Spinal cord (tissue), 10 donors: ENCODE measurements at places on chromosomes 5 and 9. TPM values are rescaled to one million over a fixed set of nuclear protein-coding genes. Genes with fewer than 3 reads are reported as not detected.

GRCh38 chr5:107320846-107321245, 349.9 kb downstream of the EFNA5 start:
- DNase-seq: no peak

DNA sequence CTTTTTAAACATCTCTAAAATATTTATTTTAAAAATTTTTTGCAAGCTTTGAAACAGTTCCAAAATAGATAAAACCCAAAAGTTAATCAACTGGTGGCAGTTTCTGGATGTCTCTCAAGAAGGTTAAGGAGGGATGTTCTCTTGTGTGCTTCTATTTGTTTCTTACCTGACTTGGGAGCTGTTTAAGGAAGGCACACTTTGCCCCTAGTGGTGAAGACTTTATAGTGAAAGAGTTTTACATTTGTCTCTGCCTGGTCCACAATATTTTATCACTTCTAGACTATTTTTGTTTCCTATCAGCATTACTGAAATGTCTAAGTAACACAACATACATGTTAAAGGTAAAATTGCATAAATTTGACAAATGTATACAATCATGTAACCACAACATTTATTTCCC, 552.8 kb downstream of the SEMA5A start:
- DNase-seq: no peak

DNA sequence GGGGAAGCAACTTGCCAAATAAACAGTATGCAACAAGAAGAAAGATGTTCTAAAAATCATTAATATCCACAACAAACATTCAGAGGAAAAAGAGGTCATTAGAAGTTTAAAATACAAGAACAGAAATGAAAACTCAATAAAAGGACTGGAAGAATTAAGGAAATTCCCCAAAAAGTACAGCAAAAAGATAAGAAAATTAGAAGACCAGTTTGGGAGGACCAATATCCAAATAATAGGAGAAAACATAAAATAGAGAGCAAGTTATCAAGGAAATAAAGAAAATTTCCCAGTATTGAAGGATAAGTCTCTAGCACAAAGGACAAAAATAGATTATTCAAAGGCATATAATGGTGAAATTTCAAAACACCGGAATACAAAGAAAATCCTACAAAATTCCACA, 21.9 kb downstream of the DIAPH1 start:
- no peak for DNase-seq

- no peak for DNase-seq
Observed at GRCh38 chr5:131285703-131286399, 22.0 kb downstream of the CDC42SE2 start.

GRCh38 chr5:43400082-43400481, 12.1 kb downstream of the CCL28 start:
- DNase-seq: no peak

DNA sequence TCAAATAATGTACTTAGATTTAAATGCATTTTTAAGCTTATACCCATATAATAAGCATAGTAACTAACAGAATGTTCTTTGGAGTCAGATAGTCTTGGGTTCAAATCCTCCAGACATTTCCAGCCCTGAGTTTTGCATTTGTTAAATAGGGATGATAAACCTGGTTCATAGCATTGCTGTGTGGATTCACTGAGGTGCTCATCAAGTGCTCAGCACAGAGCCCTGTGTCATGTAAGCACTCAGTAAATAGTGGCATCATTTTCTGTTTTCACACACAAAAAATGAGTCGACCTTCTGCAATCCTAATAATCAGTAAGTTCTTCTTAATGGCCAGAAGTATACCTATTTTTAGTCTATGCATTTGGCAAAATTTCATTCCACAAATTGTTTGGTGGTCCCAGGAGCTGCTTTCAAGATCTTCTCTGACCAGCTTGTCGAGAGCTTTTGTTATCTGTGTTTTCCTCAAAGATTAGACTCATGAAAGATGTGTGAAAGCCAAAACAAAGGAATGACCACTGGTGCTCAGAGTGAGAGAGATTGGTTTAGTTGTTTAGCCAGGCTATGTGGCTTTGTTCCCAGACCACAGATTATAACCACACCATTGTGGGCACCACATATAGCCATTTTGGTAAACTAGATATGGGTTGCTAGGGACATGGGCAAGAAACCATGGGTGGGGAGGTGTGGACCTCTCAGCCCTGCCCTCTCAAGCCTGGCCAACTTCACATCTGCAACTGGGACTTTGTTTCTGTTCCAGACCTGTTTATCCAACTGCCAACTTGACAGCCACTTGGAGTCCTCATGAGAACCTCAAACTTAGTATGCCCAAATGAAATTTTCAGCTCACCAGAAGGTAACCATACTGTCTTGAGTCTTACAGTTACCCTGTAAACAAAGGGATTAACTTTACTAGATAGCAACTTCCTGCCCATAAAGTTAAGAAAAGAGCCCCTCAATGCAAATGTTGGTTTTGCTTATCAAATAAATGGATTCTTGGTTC, 45.0 kb downstream of the DOCK8 start:
- DNase-seq: no peak

GRCh38 chr5:2904956-2905355, 153.5 kb upstream of the IRX2 start:
- DNase-seq: no peak

DNA sequence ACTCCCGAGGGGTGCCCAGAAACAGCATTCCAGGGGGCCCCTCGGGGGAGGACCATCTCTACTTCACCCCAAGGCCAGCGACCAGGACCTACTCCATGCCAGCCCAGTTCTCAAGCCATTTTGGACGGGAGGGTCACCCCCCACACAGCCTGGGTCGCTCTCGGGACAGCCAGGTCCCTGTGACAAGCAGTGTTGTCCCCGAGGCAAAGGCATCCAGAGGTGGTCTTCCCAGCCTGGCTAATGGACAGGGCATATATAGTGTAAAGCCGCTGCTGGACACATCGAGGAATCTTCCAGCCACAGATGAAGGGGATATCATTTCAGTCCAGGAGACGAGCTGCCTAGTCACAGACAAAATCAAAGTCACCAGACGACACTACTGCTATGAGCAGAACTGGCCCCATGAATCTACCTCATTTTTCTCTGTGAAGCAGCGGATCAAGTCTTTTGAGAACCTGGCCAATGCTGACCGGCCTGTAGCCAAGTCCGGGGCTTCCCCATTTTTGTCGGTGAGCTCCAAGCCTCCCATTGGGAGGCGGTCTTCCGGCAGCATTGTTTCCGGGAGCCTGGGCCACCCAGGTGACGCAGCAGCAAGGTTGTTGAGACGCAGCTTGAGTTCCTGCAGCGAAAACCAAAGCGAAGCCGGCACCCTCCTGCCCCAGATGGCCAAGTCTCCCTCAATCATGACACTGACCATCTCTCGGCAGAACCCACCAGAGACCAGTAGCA, 83.9 kb downstream of the GOLPH3 start:
- DNase-seq: no peak

- DNase-seq: no peak
Observed at GRCh38 chr5:150320044-150320613, 17.4 kb upstream of the ARSI start.

DNA sequence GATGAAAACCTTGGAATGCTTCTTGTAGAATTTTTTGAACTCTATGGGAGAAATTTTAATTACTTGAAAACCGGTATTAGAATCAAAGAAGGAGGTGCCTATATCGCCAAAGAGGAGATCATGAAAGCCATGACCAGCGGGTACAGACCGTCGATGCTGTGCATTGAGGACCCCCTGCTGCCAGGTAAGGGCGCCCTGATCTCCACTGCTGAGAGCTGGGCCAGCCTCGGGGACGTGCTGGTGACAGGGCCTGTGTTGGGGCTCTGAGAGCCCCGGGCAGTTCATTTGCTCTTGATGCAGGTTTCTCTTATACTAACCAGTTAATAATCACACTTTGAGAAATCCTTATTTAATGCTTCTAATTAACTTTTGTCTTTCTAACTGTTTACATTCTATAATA, 33.0 kb downstream of the TENT4A start:
- no peak for DNase-seq

GRCh38 chr5:83011985-83012384, 65.2 kb downstream of the TMEM167A start:
- DNase-seq: no peak

- no peak for DNase-seq
Observed at GRCh38 chr5:17944046-17944445, 309.8 kb downstream of the TAF11L14 start.

DNA sequence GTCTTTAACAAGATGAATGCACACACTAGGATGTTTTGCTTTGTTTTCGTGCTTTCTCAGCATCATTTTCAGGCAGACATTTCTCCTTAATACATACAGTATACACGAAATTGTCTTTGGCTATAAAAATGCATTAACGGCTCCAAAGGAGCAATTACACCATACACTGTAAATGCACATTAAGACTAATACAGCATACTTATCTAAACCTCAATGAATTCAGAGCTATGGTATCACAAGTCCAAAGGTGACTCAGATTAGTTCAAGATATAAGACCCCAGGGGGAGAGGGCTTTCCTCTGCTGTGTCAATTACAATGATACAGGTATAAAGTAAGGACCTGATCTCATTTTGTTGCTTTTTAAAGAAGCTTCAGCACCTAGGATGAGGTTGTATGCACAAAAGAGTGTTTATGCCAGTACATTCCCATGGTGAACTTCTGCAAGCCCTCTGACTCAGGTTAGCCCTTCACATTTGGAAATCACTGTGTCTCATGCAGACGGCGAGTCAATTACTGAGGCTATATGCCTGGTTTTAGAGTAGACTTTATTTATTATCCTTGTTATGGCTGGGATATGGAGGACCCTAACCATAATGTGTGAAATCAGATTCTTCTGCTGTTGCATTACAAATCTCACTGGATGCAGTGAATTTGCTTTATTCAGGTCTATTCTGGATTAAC, 233.3 kb downstream of the ZNF608 start:
- DNase-seq: no peak

The SLC22A5 gene
- total RNA-seq: 9.9 TPM

The GABRB2 gene
- total RNA-seq: 31.1 TPM

The DRD1 gene
- 2.3 TPM for total RNA-seq

The ENTPD2 gene
- total RNA-seq: 5.7 TPM
